Stimulated activated CD8-positive, alpha-beta memory T cell treated with anti-CD3 and anti-CD28 coated beads, Interleukin-4, amount 100 ng/mL, for 4 hours (primary cell): ENCODE measurements at places on chromosomes 1 and 21.
A peak's percentile ranks its signal among the peaks of the same experiment; 100 is the strongest.

DNA sequence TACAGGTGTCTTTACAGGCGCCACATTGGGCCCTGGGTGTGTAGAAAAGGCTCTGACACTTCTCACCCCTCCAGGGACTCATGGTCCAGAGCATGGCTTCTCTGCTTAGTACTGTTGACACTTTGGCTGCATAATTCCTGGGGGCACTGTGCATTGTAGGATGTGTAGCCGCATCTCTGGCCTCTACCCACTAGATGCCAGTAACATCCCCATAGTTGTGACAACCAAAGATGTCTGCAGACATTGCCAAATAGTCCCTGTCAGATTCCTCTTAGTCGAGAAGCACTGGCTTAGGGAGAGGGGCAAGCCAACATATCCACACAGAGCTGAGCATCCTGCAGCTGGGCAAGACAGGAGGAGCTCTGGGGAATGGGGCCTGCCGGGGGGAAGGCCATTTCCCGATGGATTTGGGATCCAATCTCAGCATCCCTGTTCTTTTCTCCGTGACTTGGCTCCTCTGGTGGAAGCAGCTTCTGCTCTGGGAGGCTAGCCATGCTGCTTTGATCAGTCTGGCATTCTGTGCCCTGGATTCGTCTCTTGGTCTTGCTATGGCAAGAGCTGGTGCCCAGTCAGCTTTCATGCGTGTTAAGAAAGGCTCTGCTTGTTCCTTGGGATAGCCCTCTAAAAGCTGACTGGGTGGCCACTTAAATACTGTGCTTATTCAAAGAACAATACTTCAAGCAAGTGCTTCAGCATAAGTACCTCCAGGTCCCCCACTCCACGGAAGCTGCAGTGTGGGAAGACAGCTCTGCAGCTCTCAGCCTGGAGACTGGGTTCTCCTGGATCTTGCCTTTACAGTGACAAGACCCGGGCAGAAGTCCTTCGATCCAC is 38.3 kb upstream of the SCMH1 start:
- no peak for DNase-seq

- DNase-seq = no peak
Measured at GRCh38 chr1:75083848-75084514, 50.2 kb upstream of the LHX8 start.

GRCh38 chr1:70327306-70328076 is 27.0 kb downstream of the ANKRD13C start:
- DNase-seq = no peak

GRCh38 chr1:58815069-58815685 is 31.3 kb upstream of the JUN start:
- DNase-seq = peak; percentile 38

DNA sequence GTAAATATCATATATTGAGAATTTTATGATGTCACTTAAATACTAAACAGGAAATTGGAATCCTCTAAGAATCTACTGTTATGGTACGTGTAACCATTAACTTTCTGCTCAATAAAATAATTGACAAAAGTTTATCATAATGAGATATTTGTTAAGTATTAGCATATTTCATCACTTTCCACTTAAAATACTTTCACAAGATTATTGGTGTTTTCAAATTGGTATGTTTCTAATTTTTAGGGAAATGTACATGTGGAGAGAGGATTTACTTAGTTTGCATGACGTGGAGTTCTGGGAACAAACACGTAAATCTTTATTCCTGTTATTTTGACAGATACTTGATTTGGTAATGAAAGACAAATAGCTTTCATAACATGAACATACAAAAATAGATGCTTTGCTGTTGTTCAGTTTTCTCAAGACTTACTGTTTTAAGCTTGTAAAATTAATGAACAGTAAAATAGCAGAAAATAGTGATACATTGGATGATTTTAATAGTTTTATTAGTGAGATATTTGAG is 1.6 kb downstream of the SRSF11 start:
- DNase-seq = no peak

GRCh38 chr1:9201401-9202239 is 33.0 kb upstream of the H6PD start:
- no peak for DNase-seq

- DNase-seq = no peak
Measured at GRCh38 chr1:150596095-150596892, 16.9 kb upstream of the MCL1 start.

- no peak for DNase-seq
Measured at GRCh38 chr1:211591980-211592493, 13.1 kb upstream of the SLC30A1 start.

DNA sequence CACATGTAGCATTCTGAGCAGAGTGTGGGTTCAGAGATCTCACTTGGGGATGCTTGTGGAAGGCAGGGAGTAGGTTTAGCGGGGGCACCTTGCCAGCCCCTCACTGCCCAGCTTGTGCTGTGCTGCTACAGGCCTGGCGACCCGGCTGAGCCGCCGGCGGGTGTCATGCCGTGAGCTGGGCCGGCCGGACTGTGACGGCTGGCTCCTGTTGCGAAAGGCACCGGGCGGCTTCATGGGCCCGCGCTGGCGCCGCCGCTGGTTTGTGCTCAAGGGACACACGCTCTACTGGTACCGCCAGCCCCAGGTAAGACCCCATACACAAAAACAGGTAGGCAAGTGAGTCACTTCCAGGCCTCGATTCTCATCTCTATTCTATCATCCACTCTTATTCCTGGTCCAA is 5.5 kb upstream of the CATSPER4 start:
- no peak for DNase-seq

DNA sequence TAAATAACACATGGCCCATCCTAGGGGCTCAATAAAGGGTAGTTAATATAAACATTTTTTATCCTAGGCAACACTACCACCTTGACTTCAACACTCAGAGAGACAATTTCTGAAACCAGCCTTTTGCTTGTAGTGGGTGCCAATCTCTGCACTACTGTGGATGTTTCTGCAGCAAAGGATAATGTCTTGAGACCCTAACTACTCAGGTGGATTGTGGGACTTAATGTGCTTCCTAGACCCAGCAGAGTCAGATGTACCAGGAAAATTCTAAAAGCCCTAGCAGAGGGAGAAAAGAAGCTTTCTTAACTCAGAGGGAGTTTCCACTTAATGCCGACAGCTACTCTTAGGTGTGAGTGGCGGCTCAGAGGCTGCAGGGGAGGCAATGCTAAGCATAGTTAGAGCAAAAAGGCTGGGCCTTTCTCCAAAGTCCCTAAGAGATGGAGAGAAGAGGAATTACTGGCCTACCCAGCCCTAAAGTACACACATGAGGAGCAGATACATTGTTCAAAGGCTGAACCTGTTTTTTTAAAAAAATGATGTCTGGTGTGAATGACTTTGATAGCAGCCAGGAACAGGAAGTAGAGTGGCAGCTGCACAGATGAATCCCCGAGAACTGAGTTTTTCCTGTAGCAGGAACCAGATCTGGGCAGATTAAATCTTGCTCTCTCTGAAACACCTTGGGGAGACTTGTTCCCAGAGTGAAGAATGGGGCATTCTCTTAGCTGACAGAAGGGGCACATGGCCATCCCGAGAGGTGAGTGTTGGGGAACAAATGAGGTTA is 33.5 kb upstream of the ABCD3 start:
- DNase-seq = no peak

DNA sequence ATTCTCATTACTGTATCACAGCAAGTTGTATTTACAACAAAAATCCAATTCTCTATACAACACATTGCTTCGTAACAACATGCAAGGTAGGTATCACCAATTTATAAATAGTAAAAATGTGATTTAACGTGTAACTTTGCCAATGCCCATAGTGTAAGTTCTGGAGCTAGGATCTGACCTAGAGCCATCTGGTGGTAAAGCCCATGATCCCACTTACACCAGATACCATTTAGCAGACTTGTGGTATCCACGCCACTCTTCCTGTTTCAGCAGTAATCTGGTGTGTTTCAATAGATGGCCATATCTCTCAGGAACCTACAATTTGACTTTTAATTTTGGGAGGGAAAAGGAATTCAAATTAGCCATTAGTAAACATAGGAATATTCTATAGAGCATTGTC is 10.2 kb downstream of the SETSIP start:
- no peak for DNase-seq

- DNase-seq = no peak
Measured at GRCh38 chr1:227776331-227776771, 39.1 kb upstream of the PRSS38 start.

DNA sequence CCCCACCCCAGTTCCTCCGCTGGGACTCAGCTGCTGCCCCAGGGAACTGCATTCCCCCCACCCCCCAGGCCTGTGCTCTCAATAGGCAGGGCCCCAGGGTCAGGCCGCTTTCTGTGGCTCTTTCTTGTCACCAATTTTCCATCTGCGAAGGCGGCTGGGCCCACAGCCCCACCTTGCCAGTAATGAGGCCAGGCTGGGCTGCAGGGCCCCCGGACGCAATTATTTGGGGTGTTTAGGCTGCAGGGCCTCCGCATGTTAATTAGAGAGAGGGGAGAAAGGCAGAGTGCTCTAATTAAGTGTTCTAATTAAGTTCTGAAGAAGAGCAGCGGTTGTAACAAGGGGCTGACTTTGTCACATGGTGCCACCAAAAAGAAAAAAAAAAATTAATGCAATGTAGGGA is 71.8 kb downstream of the EPHB2 start:
- DNase-seq = no peak

- DNase-seq = no peak
Measured at GRCh38 chr1:96236156-96236739, 485.3 kb upstream of the PTBP2 start.

GRCh38 chr1:9922342-9922741 is 12.3 kb upstream of the CTNNBIP1 start:
- no peak for DNase-seq
